T-cell (primary cell): ENCODE measurements at places on chromosomes 13 and 19.

- DNase-seq = no peak
Measured at GRCh38 chr13:98539666-98540065, 37.2 kb downstream of the STK24 start.

- DNase-seq = no peak
Measured at GRCh38 chr13:40999416-40999815, 19.7 kb downstream of the ELF1 start.

GRCh38 chr19:17468302-17469091 is 1.8 kb upstream of the SLC27A1 start:
- DNase-seq = no peak

- no peak for DNase-seq
Measured at GRCh38 chr19:45897261-45897812, 5.1 kb downstream of the MYPOP start.
